ENCODE measurements at places on chromosomes 6 and 20. TPM values are rescaled to one million over a fixed set of nuclear protein-coding genes. Genes with fewer than 3 reads are reported as not detected.
A peak's percentile ranks its signal among the peaks of the same experiment; 100 is the strongest.

The MYB gene
- 14.5 TPM for total RNA-seq

The PPP1R14C gene
- total RNA-seq = 0.08 TPM

The PRDM13 gene
- not detected for total RNA-seq

The NKX2-2 gene
- not detected for total RNA-seq

The VSX1 gene
- total RNA-seq = not detected

The KIF25 gene
- not detected for total RNA-seq

The HNF4A gene
- 70.7 TPM for total RNA-seq

The IP6K3 gene
- total RNA-seq = not detected

The PRICKLE4 gene
- 16.9 TPM for total RNA-seq

The RBM38 gene
- 102 TPM for total RNA-seq

The LY6G6F gene
- not detected for total RNA-seq

The GUCA1A gene
- total RNA-seq = not detected

The SMIM26 gene
- 90.8 TPM for total RNA-seq

The AGER gene
- 4.9 TPM for total RNA-seq

The FAM83B gene
- 9.4 TPM for total RNA-seq

The ZGPAT gene
- 68.6 TPM for total RNA-seq

The OR12D3 gene
- total RNA-seq = not detected

DNA sequence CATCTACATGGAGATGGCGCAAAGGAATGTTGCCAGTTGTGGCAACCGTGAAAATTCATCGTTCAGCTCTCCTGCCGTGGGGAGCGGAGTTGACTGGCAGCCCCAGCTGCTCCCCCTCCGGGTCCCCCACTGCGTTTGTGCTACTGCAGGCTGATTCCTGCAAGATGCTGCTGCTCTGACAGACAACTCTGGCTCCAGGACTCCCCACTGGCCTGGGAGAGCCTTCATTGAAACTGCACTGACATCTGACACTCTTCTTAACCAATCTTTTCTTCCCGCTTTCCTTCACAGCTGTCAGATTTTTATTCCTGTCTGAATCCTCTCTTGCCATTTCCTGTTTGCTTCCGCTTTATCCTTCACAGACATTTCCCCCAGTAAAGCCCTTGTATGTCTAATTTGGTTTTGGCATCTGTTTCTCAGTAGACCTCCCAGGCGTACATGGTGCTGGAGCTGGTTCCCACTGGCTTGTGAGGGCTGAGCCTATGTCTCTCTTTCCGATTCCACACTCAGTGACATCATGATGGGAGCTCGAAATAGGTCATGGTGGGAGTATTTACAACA lies 9.5 kb upstream of the ATRN start:
- DNase-seq = no peak

DNA sequence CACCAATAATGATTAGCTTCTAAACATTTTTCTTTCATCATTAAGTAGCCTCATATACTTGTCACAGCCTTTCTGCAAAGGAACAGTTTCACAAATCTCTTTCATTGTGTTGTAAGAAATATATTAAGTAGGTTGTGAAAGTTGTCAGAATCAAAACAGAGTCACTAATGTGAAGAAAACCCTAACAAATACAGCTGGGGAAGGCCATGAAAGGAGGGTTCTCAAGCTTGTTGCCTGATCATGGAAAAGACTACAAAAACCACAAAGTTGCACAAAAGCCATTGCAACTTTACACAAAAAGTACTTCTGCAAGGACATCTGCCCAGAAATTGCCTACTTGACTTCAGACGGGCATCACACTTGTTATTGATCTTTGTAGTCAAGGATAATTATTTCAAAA lies 216.1 kb downstream of the ALDH8A1 start:
- DNase-seq = no peak

GRCh38 chr6:11514672-11515071 lies 22.9 kb upstream of the TMEM170B start:
- DNase-seq = no peak

GRCh38 chr6:1821513-1822183 lies 211.9 kb downstream of the FOXC1 start:
- DNase-seq = no peak

DNA sequence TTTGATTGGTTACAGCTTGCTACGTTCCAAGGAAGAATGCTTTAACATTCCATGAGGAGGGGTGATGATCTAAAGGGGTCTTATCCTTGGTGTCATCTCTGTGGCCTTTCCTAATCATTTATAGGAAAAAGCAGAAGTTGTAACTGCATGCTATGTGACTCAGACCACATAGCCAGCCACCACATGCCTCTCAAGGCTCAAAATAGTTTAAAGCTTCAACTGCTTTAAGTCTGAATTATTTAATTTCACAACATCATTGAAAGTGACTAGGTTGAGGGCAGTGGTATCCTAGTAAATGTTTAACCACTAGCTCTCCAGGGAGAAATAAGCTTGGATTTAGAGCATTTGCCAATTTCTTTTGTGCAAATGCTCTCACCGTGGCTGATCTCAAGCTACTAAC lies 29.7 kb downstream of the MC3R start:
- no peak for DNase-seq

GRCh38 chr6:151452750-151453427 lies 963 bp upstream of the RMND1 start:
- DNase-seq = no peak

- DNase-seq = no peak
Observed at GRCh38 chr20:47346172-47346571, 10.3 kb downstream of the ZMYND8 start.

DNA sequence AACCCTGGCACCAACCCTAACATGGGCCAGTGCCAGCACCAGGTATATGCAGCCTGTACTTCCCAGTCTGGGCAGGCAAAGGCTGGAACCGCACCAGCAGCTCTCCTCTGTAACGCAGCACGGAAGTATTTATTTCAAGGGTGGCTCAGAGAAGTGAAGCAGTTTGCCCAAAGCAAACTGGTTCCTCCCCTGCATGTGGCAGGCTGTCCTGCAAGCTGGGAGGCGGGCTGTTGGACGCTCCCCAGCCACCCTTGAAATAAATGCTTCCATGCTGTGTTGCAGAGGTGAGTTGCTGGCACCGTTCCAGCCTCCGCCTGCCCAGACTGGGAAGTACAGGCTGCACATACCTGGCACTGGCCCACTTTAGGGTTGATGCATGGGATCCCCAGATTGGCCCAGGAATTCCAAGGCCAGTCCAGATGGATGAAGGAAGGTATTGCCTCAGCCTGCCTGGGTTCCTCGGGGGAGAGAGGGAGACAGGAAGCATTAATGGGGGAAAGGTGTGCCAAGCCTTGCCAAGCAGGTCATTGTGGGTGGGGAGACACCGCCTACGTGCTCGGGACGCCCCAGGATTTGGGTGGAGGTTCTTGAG lies 49.8 kb downstream of the PPARD start:
- DNase-seq = peak; percentile 94

GRCh38 chr20:40750541-40751035 lies 61.6 kb upstream of the MAFB start:
- no peak for DNase-seq

DNA sequence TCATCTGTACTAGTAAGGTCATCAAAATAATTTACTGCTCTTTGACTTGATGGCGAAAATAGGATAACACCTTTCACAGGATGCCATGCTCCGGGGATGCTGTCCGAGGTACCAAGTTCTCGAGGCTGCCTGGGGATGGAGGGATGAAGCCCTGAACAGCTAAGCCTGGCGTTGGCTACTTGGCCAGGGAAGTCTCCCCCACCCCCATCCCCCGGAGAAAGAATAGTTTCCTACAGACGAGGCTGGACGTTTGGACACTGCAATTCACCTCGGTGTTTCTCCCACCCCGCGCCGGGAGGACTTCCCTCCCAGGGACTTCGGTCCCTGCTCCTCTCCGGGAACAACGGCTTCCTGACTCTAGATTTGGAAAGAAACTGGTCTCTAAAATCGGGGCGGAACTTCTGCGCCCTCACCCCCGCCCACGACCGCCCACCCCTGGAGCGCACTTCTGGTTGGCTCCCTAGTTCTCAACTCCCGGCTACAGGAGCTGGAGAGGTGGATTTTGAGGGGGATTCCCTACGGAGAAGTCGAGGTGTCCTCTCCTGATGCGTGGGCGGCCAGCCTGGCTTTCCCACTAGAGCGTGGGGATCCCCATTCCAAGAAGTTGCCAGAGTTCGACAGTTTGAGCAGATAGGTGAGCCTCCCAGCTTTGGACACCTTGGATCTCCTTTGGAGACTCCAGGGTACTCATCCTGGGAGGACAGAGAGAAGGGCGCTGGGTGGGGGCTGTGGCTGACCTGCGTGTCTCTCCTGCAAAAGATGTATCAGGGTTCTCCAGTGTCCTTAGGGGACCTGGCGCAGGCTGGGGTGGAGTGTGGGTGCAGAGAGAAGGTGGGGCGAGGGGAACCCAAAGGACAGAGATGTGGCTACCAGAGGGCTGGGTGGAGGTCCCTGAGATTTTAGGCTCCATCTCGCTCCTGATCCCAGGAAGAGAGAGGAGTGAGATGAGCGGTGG lies 1.1 kb downstream of the PCSK2 start:
- no peak for DNase-seq

GRCh38 chr6:121732641-121733040 lies 297.2 kb downstream of the GJA1 start:
- DNase-seq = no peak

DNA sequence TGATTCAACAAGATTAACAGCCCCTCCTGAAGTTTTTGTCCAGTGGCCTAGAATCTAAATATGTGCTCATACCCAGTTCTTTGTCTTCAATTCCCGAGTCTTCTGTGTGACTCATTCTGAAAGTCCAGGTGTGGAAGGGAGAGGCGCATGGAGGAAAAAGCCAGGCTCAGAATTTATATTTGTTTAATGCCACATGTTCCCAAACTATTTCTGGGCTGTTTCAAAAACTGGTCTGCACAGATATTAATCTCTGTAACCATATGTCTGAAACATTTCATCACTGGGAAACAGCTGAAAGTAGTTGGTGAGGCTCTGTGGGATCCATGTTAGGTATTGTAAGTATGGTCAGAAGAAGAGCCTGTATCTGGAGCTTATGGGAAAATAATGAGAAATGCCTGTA lies 266.0 kb downstream of the PAX1 start:
- DNase-seq = no peak

DNA sequence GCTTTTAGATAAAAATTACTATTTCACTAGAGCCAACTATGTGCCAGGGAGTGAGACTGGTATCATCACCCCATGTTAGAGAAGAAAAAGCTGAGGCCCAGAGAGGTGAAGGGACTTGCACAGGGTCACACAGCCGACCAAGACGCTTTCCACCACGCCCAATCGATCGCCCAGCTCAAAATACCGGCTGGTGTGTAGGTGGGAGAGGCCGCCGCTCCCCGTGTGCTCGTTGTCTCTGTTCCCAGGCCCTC lies 253 bp upstream of the SNPH start:
- no peak for DNase-seq

DNA sequence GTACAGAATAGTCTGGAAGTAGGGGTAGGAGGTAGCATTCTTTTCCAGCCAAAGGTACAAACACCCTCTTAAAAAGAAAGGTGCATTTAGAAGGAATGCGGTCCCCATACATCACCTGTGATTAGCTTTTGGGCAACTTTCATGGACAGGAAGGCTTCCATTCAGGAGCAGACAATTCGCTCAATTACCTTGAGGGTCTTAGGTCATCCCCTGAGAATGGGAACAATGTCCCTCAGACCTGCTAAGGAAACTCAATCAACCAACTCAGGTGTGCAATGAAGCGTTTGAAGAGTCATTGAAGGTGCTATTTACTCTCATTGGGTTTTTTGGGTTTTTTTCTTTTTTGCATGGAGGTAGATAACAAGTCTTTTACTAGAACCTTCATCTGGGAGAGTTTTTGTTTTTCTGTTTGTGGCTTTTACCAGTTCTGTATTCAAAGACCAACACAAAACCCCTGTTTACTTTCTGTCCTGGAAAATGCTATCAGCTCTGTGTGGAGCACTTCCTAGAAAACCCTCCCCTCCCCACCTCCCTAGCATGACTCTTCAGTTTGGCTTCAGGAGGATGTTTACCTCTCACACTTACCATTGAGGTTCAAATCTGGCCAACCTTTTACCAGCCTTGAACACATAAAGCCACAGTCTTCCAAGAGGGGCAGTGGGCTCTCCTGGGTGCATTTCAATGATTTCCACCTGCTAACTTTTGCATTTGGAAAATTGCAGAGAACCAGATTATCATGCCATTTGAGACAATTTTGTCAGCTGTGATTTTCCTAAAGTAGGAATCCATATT lies 271.2 kb upstream of the PRDM1 start:
- DNase-seq = no peak

- DNase-seq = no peak
Observed at GRCh38 chr20:18978311-18978710, 164.7 kb downstream of the SCP2D1 start.

- DNase-seq = no peak
Observed at GRCh38 chr20:62048346-62048761, 17.3 kb downstream of the TAF4 start.

DNA sequence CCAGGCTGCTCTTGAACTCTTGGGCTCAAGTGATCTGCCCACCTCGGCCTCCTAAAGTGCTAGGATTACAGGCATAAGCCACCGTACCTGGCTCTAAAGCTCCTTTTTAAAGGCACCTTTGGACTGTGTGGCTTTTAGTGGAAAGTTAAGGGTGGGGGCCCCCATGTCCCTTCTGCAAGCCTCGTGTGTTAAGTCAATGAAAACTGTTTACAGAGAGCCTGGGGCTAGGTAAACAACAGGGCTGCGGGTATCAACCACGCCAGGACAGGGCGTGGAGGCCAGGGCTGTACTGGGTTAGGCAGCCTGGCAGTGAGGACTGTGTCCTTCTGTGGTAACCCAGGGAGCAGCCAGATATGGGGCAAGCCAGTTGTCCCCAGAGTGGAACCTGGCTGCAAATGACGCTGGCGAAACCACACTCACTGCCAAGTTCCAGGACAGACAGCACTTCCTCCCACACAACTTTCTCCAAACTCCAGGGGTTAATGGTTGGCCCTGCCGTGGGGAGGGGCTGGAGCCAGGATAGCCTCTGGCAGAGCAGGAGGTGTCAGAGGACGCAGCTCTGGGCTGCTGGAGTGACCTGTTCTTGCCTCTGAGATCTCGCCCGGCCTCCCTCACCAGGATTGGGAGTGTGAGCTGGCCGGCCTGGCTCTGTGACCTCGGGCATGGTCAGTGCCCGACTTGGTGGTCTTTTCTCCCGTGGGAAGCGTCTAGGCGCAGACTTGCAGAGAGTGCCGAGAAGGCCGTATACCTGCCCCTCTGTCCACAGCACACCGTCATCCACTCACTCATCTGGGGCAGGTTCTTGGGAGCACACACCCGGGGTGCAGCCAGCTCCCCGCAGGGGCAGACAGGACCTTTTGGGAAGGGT lies 3.2 kb downstream of the SLC17A9 start:
- DNase-seq = no peak

- DNase-seq = no peak
Observed at GRCh38 chr6:108074057-108074358, 533 bp downstream of the OSTM1 start.

DNA sequence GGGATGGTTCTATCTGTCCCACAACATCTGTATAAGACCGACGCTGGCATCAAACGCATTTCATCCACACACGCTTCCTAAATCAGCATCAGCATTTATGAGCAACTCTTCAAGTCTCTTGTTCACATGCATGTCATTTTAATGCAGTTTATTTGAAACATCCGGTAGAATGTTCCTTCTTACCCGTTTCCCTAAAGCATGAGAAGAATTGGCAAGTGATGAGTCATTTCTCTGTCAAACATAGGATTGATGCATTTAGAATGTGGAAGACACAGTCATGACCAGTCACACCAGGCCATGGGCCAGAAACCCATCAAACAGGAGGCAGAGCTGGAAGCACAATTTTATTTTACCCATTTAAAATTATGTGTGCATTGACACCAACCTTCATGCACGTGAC lies 122.8 kb downstream of the UST start:
- DNase-seq = no peak

GRCh38 chr6:9523462-9523861 lies 891.4 kb downstream of the TFAP2A start:
- no peak for DNase-seq

- no peak for DNase-seq
Observed at GRCh38 chr6:118659513-118660217, 8.3 kb upstream of the CEP85L start.
